ENCODE measurements at places on chromosomes 1 and 21.

DNA sequence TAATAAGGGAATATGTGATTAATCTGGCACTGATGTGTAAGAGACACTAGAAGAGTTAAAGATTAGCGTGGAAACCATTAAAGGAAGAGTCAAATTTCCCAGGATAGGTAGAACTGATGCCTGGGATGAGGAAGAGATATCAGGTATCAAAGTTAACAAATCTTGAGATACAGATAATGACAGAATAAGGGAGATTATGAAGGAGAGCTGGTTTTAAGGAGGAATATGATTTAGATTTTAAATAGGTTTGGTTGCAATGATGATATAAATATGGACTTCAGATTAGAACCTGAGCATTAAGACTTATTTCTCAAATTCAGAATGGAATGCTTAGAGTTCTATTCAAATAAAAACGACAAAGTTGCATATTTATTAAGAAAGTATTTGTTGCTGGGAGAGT is 26.2 kb downstream of the MAGI3 start:
- DNase-seq: no peak

- DNase-seq: no peak
Measured at GRCh38 chr1:58983162-58983561, 199.3 kb upstream of the JUN start.

- DNase-seq: no peak
Measured at GRCh38 chr21:29218749-29219148, 80.0 kb upstream of the BACH1 start.

DNA sequence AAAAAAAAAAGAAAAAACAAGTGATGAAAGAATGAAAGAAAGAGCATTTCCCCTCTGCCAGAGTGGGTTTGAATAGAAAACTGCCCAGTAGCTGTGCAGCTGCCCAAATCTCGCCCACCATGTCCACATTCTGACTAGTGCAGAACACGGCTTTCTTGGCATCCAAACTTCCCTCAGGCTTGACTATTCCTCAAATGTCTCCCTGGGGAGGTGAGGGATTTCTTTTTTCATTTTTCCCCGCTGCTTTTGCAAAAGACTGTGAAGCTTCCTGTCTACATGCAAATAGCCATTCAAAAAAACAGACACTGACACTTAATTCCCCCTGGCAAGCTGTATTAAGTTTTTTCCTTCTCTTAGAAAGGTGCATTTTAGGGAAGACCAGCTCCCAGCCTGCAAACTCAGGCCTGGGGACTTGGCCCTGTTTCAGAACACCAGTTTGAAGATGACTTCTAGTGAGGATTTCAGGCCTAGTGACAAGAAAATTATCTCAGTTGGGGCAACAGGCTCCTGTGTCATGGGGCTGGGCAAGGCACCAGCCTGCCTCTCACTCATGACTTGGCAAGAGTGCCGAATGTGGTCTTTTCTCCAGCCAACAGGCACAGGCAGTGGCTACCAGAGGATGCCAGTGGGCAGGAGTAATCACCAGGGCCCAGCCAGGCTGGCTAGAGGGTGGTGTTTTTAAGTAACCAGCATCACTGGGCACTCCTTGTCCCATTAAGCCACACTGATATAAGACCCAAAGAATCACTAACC is 178.1 kb upstream of the NFIA start:
- DNase-seq: no peak

GRCh38 chr21:39004634-39005501 is 178.4 kb downstream of the PSMG1 start:
- DNase-seq: no peak

GRCh38 chr21:46284077-46284644 is 1.2 kb downstream of the MCM3AP start:
- no peak for DNase-seq

- no peak for DNase-seq
Measured at GRCh38 chr1:114547076-114547475, 34.3 kb downstream of the BCAS2 start.

- no peak for DNase-seq
Measured at GRCh38 chr1:162906485-162906884, 45.5 kb upstream of the CCDC190 start.

- no peak for DNase-seq
Measured at GRCh38 chr1:231217056-231217455, 24.0 kb upstream of the GNPAT start.

DNA sequence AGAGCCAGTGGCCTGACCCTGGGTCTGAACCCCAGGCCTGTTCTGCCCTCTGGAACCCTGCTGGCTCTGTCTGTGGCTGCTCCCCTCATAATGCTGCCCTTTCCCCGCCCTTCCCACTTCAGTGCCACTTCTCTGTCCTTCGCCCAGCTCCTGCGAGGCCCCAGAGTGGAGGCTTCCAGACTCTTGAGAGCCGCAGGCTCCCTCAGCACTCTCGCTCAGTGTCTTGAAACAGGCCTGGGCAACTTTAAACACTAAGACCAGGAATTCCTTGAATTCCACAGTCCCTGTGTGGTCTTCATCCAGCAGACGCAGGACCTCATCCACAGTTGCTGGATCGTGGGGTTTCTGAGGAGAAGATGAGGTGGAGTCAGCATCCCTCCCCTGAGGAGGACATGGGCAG is 3.5 kb downstream of the CRNN start:
- DNase-seq: no peak

DNA sequence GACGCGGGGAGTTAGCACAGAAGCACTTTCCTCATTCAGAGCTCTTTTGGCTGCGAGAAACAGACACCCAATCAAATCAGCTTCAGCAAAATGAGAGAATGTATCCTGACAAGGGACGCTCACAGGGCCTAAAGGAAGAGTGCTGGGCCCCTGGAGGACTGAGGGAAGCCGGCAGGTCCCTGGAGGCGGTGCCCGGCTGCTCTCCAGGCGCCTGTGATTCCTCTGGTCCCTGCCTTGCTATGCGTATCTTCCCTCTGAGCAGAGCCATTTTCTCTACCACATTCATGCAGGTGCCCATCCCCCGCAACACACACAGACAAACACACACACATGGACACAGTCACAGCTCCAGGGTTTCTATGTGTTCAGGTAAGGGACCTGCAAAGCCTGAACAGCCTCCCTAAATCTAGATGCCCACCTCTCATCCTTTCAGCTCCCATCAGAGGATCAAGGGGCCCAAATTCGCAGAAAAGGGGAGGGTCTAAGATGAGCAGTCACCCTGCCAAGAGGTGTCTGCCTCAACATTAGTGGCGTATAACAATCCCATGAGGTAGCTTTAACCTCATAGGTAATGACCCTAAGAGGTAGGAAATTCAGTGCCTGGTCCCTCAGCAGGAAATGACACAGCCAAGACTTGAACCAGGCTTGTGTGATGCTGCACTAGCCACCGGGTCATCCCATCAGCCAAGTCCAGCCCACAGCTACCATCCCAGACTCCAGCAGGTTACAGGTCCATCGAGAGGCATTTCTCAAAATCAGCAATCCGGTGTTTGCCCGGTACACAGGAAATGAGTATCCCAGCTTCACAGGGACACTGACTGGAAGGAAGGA is 29.0 kb downstream of the PTAFR start:
- no peak for DNase-seq

- no peak for DNase-seq
Measured at GRCh38 chr1:52567943-52568342, 15.1 kb upstream of the TUT4 start.

- DNase-seq: no peak
Measured at GRCh38 chr1:54403405-54403804, 2.8 kb downstream of the SSBP3 start.

- no peak for DNase-seq
Measured at GRCh38 chr1:15884477-15884876, 37.0 kb downstream of the SPEN start.

GRCh38 chr1:36093929-36094328 is 5.2 kb downstream of the ADPRS start:
- DNase-seq: no peak

GRCh38 chr1:197390856-197391255 is 122.8 kb downstream of the CRB1 start:
- DNase-seq: no peak

GRCh38 chr1:230251644-230252191 is 174.4 kb downstream of the PGBD5 start:
- DNase-seq: no peak

DNA sequence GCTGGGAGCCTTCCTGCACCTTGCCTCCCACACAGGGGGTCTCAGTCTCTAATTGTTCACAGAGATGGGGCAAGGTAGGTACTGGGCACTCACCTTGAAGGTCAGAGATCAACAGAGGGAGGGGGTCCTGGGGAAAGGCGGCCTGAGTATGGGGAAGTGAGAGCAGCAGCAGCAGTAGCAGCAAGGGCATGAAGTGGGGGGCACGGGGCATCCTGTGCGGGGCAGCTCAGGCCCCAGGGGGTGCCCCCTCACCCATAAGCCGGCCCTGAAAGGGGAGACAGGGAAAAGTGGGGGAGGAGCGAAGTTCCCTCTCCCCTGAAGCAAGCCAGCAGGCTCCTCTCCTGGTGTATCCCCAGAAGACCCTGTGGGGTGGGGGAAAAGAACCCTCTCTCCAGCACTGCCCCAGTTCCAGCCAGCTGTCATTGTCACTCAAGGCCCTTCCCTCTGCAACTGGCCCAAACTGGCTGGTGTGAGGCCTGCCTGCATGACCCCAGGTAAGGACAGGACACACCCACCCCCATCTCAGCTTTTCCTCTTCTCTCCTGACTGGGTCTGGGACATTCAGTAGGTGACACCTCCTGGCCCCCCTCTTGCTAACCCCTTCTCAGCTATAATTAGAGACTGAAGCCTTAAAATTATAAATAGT is 3.9 kb downstream of the SEMA6C start:
- DNase-seq: no peak

DNA sequence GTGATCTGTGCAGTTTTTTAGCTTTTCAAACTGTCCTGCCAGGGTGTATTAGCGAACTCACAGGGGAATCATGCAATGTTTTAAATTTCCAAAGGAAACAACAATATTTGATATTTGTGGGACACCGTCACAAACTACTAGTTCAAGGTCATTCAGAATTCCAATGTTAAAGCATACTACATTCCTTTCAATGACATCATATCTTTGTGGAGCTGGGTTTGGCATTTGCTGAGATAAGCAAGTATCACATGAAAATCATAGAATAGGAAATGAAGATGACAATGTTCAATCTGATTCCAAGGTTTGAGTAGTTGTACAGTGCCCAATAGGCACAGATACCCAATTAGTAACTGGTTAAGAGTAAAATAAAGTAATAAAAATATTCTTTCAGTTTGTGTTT is 35.6 kb downstream of the NUF2 start:
- DNase-seq: no peak

DNA sequence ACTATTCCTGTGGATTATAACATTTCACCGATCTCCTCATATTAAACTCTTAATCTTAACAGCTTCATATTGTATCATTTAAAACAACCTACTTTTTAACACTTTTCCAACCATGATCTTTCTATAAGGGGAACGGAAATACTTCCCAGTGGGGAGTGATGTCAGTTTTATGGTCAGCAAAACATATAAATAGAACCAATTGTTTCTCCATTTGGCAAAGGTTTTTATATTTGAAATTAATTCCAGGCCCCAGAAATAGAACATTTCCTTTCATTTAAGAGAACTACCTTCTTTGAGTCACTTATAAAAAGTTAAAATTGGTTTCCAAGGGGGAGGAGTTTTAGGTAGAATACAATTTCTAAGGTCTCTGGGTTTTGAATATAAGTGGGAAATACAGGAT is 189.6 kb downstream of the TGFBR3 start:
- DNase-seq: no peak

- no peak for DNase-seq
Measured at GRCh38 chr21:14864211-14865021, 200.4 kb downstream of the NRIP1 start.

GRCh38 chr21:31473685-31474345 is 129.8 kb upstream of the TIAM1 start:
- no peak for DNase-seq

- no peak for DNase-seq
Measured at GRCh38 chr1:154502066-154502743, at the start of the genes SHE and TDRD10. TSS of gene SHE (minus strand) at chr1:154502412. CDS start at chr1:154502026, 386 bp downstream. TSS of gene TDRD10 (plus strand) at chr1:154502219. CDS start at chr1:154506904, 4,685 bp downstream.

DNA sequence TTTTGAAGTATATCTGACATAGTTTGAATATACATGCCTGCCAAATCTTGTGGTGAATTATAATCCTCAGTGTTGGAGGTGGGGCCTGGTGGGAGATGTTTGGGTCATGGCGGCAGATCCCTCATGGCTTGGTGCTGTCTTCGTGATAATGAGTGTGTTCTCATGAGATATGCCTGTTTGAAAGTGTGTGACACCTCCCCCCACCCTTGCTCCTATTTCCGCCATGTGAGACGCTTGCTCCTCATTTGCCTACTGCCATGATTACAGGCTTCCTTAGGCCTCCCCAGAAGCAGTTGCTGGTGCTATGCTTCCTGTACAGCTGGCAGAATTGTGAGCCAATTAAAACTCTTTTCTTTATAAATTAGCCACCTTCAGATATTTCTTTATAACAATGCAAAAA is 436.6 kb upstream of the BEND5 start:
- no peak for DNase-seq

DNA sequence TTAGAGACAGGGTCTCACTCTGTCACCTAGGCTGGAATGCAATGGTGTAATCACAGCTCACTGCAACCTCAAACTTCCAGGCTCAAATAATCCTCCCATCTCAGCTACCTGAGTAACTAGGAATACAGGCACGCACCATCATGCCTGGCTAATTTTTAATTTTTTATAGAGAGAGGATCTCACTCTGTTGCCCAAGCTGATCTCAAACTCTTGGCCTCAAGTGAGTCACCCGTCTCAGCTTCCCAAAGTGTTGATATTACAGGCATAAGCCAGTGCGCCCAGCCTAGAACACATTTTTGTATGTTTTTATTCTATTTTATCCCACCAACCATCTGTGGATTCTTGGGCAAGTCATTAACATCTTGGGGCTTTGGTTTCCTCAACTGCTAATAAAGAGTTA is 100.5 kb downstream of the AK5 start:
- DNase-seq: no peak

- no peak for DNase-seq
Measured at GRCh38 chr1:111857194-111857651, 101.5 kb downstream of the DDX20 start.

DNA sequence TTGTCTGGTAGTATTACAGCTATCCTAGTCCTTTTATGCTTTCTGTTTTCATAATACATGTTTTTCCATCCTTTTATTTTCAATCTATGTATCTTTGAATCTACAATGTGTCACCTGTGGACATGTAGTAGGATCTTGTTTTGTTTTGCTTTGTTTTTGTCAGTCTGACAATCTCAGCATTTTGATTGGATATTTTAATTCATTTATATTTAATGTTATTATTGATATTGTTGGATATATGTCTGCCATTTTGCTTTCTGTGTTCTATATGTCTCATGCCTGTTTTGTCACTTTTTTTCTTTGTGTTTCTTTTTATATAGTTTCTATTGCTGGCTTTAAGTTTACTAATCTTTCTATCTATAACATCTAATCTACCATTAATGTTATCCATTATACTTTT is 11.5 kb upstream of the PRSS38 start:
- DNase-seq: no peak

GRCh38 chr1:209490013-209490412 is 93.5 kb upstream of the CAMK1G start:
- DNase-seq: no peak
